Sciatic nerve (tissue), 2 donors: ENCODE measurements at places on chromosomes 3 and 15. TPM values are rescaled to one million over a fixed set of nuclear protein-coding genes. Genes with fewer than 3 reads are reported as not detected.

The ANKRD63 gene
- total RNA-seq, result not detected

The BUB1B gene
- total RNA-seq, result 0.67 TPM

The C3orf85 gene
- total RNA-seq, result not detected

The KNG1 gene
- not detected for total RNA-seq

The C3orf70 gene
- 12.9 TPM for total RNA-seq

The CPEB1 gene
- 27.1 TPM for total RNA-seq

GRCh38 chr15:31255732-31256377, 70.8 kb upstream of the KLF13 start:
- peak; percentile 27 for DNase-seq

DNA sequence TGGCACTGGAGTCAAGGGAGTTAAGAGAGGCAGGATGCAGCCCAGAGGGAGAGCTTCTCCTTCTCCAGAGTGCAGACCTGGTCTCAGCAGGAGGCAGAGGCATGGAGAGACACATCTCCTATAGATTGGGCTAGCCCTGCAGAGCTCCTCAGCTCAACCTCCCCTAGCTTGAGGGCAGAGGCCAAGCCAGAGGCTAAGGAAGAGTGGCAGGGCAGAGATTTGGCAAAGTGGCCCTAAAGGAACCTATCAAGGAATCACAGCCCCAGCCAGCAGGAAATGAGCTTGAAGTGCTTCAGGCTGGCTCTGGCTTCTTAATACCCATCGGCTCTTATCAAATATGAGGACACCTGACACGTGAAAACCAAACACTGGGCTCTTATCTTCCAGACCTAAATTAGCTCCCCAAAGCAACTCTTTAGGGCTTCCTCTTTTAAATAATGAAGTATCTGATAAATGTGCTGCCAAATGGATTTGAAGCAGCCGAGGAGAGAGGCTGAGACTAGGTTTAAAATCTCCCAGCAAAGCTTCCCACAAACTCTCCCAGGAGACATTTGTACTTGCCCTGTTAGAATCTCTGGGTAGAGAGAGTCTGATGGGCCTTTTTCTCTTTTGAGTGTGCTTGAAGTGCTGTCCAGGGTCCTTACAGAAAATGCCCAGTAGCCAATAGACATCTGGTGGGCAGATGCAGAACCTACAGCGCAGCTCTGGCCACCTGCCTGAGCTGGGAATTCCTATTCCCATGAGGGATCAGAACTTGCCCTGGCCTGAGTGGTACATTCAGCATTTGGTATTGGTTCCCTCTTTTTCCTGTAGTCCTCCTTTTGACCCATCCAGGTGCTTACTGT, 271.4 kb downstream of the CLSTN2 start:
- no peak for DNase-seq

GRCh38 chr3:117562000-117562399, 852.4 kb downstream of the TUSC7 start:
- no peak for DNase-seq

DNA sequence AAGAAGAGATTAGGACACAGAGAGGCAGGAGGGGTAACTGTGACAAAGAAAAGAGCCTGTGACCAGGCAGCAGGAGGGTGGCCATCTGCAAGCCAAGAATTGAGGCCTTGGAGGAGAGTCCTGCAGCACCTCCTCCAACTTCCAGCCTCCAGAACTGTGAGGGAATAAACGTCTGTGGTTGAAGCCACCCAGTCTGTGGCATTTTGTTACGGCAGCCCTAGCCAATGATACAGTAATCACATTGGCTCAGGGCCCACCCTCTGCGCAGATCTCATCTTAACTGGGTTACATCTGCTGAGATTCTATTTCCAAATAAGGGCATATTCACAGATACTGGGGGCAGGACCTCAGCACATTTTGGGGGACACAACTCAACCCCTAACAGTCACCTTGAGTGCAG, 11.3 kb downstream of the SELENOS start:
- peak; percentile 59 for DNase-seq

- DNase-seq, result peak; percentile 62
Observed at GRCh38 chr15:96053031-96053780, 277.3 kb upstream of the NR2F2 start.

DNA sequence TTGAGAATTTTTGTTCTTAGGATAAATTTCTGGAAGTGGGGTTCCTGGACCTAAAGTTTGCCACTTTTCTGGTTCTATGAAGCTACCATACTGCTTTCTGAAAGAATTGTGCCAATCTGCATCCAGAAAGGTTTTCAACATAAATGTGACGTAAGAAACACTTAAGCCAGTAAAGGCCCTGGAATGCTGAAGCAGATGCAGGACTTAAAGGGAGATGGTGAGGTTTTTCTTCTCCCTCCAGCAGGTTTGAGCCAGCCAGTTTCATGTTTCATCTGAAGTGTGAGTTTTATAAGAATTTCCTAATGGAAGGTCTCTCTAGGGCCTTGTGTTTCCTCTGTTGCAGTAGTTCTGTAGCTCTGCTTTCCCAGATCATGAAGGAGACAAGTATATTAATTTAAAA, 33.1 kb downstream of the ZNF592 start:
- no peak for DNase-seq
